NCI-H1694 (cell line): ENCODE measurements at places on chromosomes 3 and 15.
A peak's percentile ranks its signal among the peaks of the same experiment; 100 is the strongest.

DNA sequence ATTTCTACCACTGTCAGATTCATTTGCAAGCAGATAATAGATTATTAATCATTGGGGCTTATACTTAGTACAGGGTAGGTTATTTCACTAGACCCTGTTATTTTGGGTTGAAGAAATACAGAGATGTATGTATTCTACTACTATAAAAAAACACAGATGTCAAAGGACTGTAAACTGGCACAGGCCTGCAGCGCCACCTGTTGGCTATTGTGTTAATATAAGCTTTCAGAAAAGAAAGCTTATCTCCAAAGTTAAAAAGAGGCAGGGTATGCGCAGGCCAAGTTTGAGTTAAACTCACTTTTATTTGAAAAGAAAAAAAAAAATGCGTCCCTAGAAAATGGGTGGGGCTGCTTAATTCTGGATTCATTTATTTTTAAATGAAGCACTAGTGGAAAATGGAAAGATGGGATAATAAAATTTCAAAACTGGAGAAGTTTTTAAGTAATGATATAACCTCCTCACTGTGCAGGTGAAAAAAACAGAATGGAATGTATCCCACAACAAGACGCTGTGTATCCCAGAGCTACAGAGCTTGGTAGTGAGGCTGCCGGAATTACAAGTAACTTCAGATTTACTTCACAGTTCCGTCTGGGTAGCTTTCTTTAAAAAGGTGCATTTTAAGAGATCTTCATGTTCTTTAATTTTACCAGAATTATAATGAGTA, 407.2 kb upstream of the TGFBR2 start:
- DNase-seq = peak; percentile 25

DNA sequence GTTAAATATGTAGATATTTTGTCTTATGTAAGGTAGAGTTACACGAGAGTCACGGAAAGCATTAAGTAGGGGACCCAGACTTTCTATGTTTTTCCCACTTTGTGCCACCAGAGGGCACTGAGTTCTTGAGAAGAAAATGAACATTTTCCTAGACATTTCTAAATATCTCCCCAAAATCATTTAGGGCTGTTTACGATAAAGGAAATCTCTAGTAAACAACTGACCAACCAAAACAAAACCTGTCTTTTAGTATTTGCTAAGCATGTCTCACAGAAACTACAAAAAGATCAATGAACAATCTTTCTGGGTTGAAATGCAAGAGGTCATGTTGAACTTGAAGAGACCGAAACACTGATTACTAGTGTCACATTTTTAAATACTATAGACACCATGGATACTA, 16.1 kb downstream of the POU1F1 start:
- no peak for DNase-seq

DNA sequence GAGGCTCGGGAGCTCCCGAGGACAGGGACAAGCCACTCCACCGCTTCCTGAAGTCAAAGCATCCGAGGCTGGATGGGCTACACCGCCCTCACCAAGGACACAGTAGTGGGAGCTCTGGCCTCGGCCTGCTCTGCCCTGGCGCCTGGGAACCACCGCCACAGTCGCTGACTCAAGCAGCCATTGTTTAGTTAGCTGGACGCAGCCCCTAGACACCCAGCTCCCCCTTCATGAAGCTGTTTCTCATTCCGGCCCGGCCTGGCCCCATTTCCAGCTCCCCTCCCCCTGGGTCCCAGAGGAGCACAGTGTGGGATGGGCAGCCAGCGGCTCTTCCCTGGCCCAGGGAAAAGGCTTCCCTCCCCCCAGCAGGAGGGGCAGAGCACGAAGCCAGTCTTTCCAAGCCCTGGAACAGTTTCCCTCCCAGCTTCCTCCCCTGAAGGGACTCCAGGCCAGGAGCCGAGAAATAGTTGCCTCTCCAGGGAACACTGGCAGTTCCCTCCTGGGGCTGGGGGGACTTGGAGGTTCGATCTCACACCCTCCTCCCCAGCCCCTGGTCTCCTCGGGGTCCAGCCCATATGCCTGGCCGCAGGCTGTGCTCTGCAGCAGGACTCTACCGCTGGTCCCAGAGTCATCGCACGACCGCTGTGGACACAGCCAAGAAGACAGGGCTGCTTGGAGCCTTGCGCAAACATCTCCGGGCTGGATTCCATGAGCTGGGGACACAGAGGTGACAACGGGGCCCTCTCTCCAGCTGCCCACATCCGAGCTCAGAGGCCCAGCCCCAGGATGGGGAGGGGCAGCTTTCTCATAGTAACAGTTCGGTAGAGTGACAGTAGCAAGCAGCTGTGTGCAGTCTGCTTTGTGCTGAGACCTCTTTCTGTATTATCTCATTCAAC, 10.0 kb downstream of the PLXND1 start:
- DNase-seq = no peak

DNA sequence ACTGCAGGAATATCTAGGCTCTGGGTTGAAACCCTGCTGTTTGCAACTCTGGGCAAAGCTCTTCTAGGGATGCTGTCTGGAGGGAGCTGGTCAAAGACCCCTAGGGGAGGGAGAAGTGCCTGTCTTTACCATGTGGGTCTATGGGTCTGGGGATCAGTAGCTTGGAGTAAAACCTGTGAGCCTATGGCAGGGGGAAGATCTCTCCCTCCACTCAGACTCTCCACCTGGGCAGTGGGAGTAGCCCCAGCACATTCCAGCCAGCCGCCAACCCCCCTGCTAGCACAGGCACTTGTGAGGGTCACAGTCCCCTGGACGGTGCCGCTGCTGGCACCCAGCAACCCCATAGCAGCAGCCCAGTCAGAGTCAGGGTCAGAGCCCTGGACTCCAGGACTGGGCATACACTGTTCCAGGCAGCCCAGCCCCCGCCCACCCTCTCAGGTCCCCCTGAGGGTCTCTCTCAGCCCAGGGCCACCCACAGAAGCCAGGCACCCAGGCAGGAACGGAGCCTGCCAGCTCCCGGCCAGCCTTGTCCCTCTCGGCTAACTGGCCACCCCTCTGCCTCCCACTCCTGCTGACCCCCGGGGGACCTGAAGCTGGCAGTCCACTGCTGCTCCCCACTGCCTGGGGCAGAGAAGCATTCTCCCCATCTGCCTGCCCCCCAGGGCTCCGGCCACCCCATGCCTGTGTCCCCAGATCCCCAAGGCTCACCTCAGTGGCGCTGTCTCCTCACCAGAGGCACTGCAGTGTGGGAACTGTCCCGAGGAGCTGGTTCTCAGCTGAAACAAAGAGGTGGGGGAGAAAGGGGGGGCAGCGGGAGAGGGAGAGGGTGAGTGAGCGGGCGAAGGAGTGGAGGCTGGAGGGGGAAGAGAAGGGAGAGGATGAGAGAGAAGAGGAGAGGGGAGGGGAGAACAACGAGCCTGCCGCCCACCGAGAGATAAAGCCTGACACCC, 10.8 kb downstream of the GLYCTK start:
- DNase-seq = no peak

GRCh38 chr3:171458071-171458863, 1.9 kb downstream of the TNIK start:
- no peak for DNase-seq

DNA sequence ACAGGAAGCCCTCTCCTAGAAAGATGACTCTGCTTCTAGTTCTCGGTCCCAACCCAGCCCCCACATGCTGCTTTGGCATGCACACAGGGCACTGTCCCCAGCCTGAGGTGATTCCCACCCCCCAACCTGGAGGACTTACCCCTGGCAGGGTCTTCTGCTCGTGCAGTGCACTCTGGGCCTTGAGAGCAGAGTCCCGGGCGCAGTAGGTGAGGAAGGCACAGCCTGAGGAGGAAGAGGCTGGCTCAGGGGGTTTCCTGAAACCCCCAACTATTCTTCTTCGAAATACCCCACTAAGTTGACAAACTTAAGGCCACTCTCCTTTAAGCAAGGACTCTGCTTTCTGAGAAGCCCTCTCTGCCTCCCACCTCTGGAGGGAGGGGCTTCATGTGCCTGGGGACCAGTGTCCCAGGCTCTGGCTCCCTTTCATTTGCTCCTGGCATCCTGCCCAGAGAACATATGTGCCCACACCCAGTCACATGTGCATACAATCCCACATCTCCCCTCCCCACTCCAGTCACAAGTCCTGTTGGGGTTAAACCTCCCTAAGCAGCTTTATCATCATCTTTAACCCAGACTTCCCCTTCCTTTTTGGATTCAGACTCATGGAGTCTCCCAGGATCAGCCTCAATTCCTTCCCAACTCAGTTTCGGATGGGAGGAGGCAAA, 4.1 kb downstream of the CELF6 start:
- peak; percentile 77 for DNase-seq

DNA sequence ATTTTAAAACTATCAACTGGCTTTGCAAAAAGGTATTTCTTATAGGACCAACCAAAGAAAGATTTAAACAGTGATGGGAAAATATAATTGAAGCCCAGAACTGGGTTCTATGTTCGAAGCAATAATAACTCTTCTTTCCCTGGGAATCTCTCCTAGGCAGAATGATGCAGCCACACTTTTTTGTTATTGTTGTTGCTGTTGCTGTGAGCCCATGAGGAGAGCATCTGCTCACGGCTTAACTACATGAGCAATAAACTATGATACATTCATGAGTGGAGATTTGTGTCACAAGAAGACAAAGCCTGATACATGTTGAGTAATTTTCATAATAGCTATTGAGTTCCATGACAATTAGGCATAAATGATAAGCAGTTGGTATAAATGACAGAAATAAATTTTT, 80.5 kb downstream of the CRTC3 start:
- no peak for DNase-seq

GRCh38 chr3:39766433-39766832, 43.0 kb upstream of the MYRIP start:
- no peak for DNase-seq

GRCh38 chr3:114899186-114899931, 247.7 kb downstream of the ZBTB20 start:
- DNase-seq = no peak
